ENCODE measurements at places on chromosomes 5 and 9. TPM values are rescaled to one million over a fixed set of nuclear protein-coding genes. Genes with fewer than 3 reads are reported as not detected.

Gene ABCA1
- total RNA-seq = 18.1 TPM

Gene FAXDC2
- total RNA-seq = 10.9 TPM

Gene FSTL4
- total RNA-seq = 0.26 TPM

Gene UBAP1
- total RNA-seq = 19.1 TPM

Gene PRRX2
- 1.0 TPM for total RNA-seq

Gene GFI1B
- not detected for total RNA-seq

Gene LCN1
- not detected for total RNA-seq

Gene TMEFF1
- not detected for total RNA-seq

Gene TLX3
- not detected for total RNA-seq

Gene PCDHB9
- 19.8 TPM for total RNA-seq

Gene MRNIP
- 34.8 TPM for total RNA-seq

Gene PROB1
- 1.3 TPM for total RNA-seq

Gene TMEM252
- total RNA-seq = not detected

Gene PDCD1LG2
- 1.3 TPM for total RNA-seq

Gene CCL27
- total RNA-seq = not detected

Gene TTC33
- total RNA-seq = 9.3 TPM

Gene MEF2C
- total RNA-seq = 23.7 TPM

Gene OTULINL
- total RNA-seq = 26.2 TPM

Gene UGT3A2
- total RNA-seq = not detected

Gene PDE6A
- total RNA-seq = not detected

Gene KCNV2
- not detected for total RNA-seq

Gene TAF11L11
- total RNA-seq = not detected

Gene INSL4
- total RNA-seq = not detected

Gene CTXN3
- not detected for total RNA-seq

Gene PRDM9
- not detected for total RNA-seq

Gene TOR4A
- 9.9 TPM for total RNA-seq

Gene IL9
- not detected for total RNA-seq

Gene BRINP1
- 1.0 TPM for total RNA-seq

Gene SLF1
- 2.3 TPM for total RNA-seq

Gene SLC27A4
- 17.1 TPM for total RNA-seq

Gene CCDC183
- 3.3 TPM for total RNA-seq

Gene CNTNAP3
- 14.2 TPM for total RNA-seq

Gene TLE1
- 58.3 TPM for total RNA-seq

Gene SLC2A8
- 10.9 TPM for total RNA-seq

Gene SHISAL2B
- total RNA-seq = 0.99 TPM

Gene SLC25A2
- total RNA-seq = not detected

Gene AQP7
- total RNA-seq = 29.7 TPM

Gene CD14
- 19.2 TPM for total RNA-seq

Gene LCN15
- total RNA-seq = not detected

Gene RGMB
- 21.0 TPM for total RNA-seq

Gene INSYN2B
- not detected for total RNA-seq

Gene IL3
- total RNA-seq = not detected

Gene BTNL8
- not detected for total RNA-seq

Gene TAS2R1
- not detected for total RNA-seq

Gene C5orf52
- not detected for total RNA-seq

Gene TMEM215
- total RNA-seq = not detected

Gene MOB3B
- 6.0 TPM for total RNA-seq

Gene PCDHGA1
- total RNA-seq = 0.33 TPM

Gene NFIB
- total RNA-seq = 65.9 TPM

Gene HRCT1
- total RNA-seq = 3.4 TPM

Data from body of pancreas (tissue), 4 donors.